ENCODE measurements at places on chromosomes 16 and 17.

- DNase-seq = no peak
Observed at GRCh38 chr16:9869776-9870175, 312.5 kb downstream of the GRIN2A start.

GRCh38 chr17:39854909-39855308 is 9.2 kb downstream of the IKZF3 start:
- DNase-seq = no peak

- no peak for DNase-seq
Observed at GRCh38 chr17:64040206-64040605, 19.8 kb upstream of the ICAM2 start.

DNA sequence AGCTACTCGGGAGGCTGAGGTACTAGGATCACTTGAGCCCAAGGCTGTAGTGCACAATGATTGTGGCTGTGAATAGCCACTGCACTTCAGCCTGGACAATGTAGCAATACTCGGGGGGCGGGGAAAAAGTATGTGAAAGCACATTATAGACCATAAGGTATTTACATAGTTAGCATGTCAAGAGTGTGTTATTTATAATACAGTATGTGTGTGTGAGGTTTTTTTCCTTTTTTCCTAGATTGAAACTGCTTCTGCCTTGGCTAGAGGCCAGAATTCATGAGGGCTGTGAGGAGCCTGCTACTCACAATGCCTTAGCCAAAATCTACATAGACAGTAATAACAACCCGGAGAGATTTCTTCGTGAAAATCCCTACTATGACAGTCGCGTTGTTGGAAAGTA is 30.5 kb downstream of the PTRH2 start:
- no peak for DNase-seq

- no peak for DNase-seq
Observed at GRCh38 chr16:12375046-12375740, 398.7 kb downstream of the SNX29 start.

Data from left kidney (tissue), 8 donors.